NCI-H1694 (cell line): ENCODE measurements at places on chromosomes 13 and 19.
A peak's percentile ranks its signal among the peaks of the same experiment; 100 is the strongest.

GRCh38 chr13:41273831-41274441 is 10.6 kb upstream of the MTRF1 start:
- DNase-seq: no peak

GRCh38 chr19:2360833-2361232 is 768 bp downstream of the TMPRSS9 start:
- no peak for DNase-seq

DNA sequence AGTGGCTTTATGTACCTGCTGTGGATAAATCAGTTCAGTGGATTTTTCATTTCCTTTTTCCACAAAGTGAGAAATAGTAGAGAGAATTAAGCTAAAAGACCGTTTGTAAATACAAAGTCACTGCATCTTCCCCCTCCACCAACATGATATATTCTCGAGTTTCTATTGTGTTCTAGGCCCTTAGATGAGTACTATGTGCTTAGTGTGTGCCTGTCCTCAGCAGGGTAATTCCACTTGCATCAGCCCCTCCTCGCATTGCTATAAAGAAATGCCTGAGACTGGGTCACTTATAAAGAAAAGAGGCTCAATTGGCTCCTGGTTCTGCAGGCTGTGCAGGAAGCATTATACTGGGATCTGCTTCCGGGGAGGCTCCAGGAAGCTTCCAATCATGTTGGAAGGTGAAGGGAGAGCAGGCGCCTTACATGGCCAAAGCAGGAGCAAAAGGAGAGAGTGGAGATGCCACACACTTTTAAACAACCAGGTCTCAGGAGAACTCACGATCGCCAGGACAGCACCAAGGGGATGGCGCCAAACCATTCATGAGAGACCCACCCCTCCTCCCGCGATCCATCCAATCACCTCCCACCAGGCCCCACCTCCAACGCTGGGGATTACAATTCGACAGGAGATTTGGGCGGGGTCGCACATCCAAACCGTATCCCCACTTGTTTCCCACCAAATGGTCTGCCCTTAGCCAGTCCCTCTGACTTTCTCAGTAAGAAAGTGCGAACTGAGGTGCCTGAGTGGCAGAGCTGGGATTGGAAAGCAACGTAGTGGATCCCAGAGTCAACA is 102.3 kb upstream of the ABCC4 start:
- no peak for DNase-seq

DNA sequence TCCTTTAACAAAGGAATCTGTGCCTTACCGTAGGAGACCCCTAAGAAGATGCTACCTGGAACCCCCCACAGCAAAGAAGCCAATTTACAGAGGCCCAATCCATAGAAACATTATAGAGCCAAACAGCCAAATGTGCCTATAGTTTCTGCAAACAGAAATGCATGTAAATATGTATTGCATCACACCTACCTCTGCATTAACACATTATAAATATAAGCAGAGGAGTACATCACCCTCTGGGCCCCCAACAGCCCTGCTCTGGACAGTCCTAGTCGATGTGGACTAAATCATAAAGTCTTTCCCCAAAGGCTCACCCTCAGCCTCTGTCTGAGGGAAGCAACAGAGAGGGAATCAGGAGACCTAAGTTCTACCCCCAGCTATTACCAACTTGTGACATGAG is 25.7 kb downstream of the ZNF541 start:
- DNase-seq: no peak

DNA sequence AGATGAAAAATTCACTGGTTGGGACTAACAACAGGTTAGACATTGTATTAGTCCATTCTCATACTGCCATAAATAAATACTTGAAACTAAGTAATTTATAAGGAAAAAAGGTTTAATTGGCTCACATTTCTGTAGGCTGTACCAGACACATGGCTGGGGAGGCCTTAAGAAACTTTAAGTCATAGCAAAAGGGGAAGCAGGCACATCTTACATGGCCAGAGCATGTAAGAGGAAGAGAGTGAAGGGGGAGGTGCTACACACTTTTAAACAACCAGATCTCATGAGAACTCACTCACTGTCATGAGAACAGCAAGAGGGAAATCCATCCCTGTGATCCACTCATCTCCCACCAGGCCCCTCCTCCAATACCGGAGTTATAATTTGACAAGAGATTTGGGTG is 125.9 kb downstream of the SUCLA2 start:
- no peak for DNase-seq

- peak; percentile 51 for DNase-seq
Measured at GRCh38 chr19:52095172-52096014, at the start of gene ZNF841. TSS of gene ZNF841 (minus strand) at chr19:52095765. CDS start at chr19:52084801, 10,964 bp downstream.

DNA sequence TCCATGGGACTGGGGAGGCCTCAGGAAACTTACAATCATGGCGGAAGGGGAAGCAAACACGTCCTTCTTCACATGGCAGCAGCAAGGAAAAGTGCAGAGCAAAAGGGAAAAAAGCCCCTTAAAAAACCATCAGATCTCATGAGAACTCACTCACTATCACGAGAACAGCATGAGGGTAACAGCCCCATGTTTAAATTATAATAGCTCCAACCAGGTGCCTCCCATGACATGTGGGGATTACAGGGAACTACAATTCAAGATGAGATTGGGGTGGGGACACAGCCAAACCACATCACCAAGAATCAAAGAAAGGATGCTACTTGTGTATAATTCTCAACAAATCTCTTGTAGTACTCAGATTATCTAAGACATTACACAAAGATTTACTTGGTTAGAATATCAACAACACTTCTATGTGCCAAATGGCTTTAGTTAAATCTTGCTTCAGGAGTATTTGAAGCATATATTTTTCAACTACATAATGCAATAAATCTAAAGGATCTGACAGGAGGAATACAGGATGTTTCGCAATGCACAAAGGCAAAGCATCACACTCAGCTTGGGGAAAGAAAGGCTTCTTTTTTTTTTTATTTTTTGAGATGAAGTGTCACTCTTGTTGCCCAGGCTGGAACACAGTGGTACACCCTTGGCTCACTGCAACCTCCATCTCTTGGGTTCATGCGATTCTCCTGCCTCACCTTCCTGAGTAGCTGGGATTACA is 180.0 kb downstream of the LHFPL6 start:
- DNase-seq: no peak

- no peak for DNase-seq
Measured at GRCh38 chr13:99811067-99811700, 160.4 kb downstream of the ZIC5 start.

- DNase-seq: no peak
Measured at GRCh38 chr13:46728777-46729176, 68.2 kb downstream of the ESD start.

DNA sequence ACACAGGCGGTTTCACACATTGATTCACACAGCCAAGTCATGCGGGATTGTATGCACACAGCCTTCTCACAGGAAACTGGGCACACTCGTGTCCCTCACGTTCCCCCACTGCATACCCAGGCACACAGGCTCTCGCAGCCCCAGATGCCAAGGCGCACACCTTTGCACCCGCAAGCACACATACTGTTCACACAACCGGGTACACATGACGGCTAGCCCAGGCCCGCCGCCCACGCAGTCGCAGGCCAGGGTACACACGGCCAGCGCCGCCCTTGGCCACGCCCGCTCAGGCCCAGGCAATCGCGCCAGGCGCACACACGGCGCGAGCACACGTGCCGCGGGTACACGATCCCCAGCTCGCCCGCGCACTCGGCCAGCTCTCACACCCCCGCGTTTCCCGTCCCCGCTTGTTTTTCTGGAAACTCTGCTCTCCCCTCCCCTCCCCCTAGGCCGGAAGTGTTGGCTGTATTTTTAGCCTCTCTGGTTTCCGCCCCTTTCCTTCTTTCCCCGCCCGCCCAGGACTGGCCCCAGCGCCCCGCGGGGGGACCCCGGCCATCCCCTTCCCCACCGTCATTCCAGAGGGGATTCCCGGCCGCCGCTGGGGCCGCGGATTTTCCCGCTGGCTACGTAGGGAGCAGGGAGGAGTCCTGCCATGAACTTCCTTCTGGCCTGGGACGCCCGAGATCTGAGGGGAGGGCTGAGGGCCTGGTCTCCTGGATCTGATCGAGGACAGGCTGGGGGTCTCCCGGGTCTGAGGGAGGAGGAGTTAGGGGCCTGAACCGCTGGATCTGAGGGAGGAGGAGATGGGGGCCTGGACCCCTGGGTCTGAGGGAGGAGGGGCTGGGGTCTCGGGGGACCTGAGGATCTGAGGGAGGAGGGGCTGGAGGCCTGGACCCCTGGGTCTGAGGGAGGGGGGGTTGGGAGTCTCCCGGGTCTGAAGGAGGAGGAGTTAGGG is 4.0 kb upstream of the ZFP36 start:
- DNase-seq: peak; percentile 33

- DNase-seq: no peak
Measured at GRCh38 chr13:49374585-49375290, 69.1 kb downstream of the CAB39L start.

- DNase-seq: no peak
Measured at GRCh38 chr19:55289117-55289796, 5.5 kb downstream of the BRSK1 start.

DNA sequence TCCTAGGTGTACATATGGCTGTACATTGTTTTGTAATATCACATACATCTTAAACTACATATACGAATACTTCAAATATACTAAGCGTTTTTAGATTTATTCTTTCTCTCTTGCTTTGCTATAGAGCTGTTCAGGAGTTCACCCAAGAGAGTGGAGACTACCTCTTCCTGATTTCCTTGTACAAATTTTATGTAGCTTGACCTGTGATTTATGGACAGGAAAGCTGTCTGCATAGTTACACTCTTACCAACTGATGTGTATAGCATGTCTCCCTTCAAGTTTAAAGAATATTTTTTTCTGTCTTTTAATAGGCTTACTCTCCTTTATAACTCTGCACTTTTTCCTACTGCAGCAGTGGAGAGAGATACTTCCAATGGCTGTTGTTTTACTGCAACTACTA is 428.7 kb downstream of the NDFIP2 start:
- DNase-seq: no peak

GRCh38 chr13:30545320-30545719 is 72.4 kb upstream of the USPL1 start:
- DNase-seq: no peak

DNA sequence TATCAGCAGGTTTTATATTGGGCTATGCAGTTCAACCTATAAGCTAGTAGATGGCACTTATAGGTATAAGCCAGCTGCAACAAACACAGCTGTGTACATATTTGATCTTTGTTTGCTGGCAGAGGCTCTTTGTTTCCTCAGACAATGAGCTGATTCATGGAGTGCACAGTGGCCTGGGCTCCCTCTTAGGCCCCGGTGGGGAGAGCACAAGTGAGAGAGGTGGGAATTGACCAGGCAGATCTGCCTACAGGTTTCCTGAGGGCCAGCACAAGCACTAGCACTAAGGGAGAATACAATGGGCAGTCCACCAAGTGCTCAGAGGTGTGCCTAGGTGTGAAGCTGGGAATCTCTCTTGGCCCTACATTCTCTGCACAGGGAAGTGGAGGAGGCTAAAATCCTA is 1390.7 kb downstream of the SLITRK5 start:
- no peak for DNase-seq

GRCh38 chr19:6668691-6669090 is 1.3 kb downstream of the TNFSF14 start:
- no peak for DNase-seq

GRCh38 chr19:18629166-18630088 is 7.4 kb upstream of the KLHL26 start:
- no peak for DNase-seq
